ENCODE measurements at places on chromosomes 7 and 10. TPM values are rescaled to one million over a fixed set of nuclear protein-coding genes. Genes with fewer than 3 reads are reported as not detected.

MKI67 gene
- 58.9 TPM for total RNA-seq

RNF148 gene
- total RNA-seq, result not detected

IFIT2 gene
- 2.0 TPM for total RNA-seq

TCAF1 gene
- total RNA-seq, result 15.8 TPM

ARHGEF35 gene
- 0.33 TPM for total RNA-seq

AS3MT gene
- total RNA-seq, result 4.2 TPM

Measured in A549 treated with GW870086 at 1 μM for 4 hours (cell line).